ENCODE measurements at places on chromosomes 1 and 21.
A peak's percentile ranks its signal among the peaks of the same experiment; 100 is the strongest.

- DNase-seq = no peak
Measured at GRCh38 chr1:167538657-167539056, 14.9 kb downstream of the CREG1 start.

GRCh38 chr1:164477343-164477742, 81.6 kb upstream of the PBX1 start:
- no peak for DNase-seq

GRCh38 chr1:72466376-72466775, 184.0 kb upstream of the NEGR1 start:
- no peak for DNase-seq

DNA sequence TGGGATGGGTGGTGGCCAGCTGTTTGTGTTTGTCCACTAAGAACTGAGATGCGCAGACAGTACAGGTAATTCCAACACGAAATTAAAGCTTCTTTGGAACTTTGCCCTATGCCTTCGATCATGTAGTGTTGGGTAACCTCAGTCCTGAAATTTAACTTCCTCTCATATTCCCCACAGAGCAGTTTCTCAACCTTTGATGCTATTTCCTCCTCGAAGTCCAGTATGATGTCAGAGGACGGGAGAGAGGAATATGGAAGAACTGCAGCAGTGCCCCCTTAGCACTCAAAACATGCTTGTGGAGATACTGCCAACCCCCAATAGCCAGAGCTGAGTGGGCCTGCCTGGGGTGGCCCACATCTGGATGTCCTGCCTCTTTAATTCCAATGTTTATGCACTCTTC, 3.6 kb downstream of the LPAR3 start:
- DNase-seq = no peak

DNA sequence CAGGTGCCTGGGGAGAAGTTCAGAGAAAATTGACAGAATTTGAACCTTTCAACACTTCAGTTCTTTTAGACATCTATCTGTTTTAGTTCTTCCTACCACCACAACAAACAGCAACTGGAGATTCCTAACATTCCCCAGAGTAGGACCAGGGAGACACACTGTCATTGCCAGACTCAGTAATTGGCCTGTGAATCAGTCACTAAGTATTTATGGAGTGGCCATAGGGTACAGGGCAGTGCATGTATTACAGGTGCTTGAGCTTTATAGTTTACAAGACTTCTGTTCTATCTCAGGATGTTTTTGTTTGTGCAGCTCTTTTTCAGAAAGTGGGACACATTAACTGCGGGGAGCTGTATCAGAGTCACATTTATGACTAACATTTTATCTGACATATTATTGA, 1.7 kb downstream of the CDC14A start:
- no peak for DNase-seq

GRCh38 chr1:75165264-75165663, 31.1 kb downstream of the LHX8 start:
- no peak for DNase-seq

- no peak for DNase-seq
Measured at GRCh38 chr21:16159213-16159970, 429.6 kb downstream of the USP25 start.

GRCh38 chr1:15100880-15101760, 52.4 kb upstream of the TMEM51 start:
- no peak for DNase-seq

DNA sequence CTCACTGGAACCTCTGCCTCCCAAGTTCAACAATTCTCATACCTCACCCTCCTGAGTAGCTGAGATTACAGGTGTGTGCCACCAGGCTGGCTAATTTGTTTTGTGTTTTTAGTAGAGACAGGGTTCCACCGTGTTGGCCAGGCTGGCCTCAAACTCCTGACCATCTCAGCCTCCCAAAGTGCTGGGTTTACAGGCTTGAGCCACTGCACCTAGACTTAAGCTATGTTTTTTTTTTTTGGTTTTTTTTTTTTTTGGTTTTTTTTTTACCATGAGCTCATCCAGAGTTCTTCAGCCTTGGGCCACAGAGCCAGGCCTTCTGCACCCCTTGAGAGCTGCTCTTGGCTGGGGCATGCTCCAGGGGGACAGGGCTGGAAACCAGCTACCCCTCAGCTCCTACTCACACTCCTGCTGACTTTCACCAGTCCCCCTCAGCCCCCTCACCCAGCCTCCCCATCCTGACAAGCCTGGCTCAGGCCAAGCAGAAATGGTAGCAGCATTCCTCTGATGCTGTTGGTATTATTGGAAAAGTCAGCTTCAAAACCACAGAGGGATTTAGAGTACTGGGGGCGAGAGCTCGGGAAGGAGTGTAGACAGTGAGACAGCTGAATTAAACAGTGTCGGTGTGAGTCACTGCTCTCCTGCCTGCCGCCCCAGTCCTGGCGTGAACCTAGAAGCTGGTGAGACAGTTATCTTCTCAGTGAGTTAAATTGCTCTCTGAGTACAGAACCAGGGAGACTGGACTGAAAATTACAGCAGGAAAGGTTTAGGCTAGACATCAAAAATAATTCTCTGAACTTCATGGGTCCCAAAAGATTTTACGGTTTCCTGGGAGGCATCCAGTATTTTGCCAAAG, 63.7 kb downstream of the NAV1 start:
- peak; percentile 29 for DNase-seq

GRCh38 chr1:154759196-154759595, 110.9 kb downstream of the KCNN3 start:
- DNase-seq = no peak

- DNase-seq = no peak
Measured at GRCh38 chr1:223771814-223772770, 59.8 kb downstream of the CAPN2 start.

- no peak for DNase-seq
Measured at GRCh38 chr1:193113992-193114332, 7.9 kb upstream of the CDC73 start.

GRCh38 chr1:13892671-13893325, 192.8 kb downstream of the PRDM2 start:
- DNase-seq = no peak

GRCh38 chr1:13661539-13661938, 38.4 kb upstream of the PRDM2 start:
- no peak for DNase-seq

- no peak for DNase-seq
Measured at GRCh38 chr1:13860031-13860430, 160.0 kb downstream of the PRDM2 start.

- no peak for DNase-seq
Measured at GRCh38 chr1:165174491-165174890, 182.0 kb downstream of the LMX1A start.

DNA sequence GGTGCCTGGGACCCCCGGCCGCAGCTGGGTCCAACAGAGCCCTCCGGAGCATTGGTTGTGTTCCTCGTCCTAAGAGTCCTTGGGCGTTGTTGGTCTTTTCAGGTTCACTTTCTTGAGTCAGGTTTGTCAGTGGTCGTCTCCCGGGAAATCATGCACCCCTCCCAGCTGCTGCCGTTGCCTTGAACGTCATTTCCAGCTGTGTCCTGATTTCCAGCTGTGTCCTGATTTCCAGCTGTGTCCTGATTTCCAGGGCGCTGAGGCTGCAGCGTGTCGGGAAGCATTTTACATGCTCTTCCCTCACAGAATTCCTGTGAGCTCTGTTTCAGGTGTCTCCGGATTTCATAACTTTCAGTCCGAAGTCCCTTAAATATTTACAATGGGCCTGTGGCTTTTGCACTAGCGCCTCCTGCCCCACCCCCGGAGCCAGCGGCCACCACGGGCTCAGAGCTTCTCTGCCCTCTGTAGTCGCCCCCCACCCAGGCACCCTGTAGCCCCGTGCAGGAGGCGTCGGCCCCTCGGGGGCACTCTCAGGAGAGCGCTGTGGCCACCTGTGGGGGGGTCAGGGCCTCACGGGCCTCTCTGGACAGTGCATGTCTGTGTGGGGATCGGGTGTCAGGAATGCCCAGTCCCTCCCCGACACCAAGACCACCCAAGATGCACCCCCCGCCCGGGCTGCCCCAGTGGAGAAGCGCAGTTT, 66.7 kb downstream of the COL18A1 start:
- DNase-seq = no peak

DNA sequence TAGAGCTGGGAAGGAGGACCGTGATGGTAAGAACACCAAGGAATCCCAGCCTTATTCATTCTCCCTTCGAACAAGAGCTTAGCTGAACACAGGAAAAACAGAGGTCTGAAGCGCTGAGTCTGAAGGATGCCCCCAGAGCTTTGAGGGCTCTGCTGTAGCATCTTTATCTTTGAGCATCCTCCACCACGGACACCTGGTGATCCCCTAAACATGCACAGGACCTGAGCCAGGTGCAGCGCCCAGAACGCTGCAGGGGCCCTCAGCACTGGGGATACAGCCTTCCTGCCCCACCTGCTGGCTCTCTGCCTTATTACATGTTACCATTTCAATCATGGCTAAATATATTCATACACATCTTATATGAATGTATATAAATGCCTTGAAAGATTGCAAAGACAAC, 7.7 kb upstream of the GPATCH4 start:
- peak; percentile 16 for DNase-seq

GRCh38 chr1:59560807-59561450, 253.8 kb upstream of the HOOK1 start:
- no peak for DNase-seq

- DNase-seq = no peak
Measured at GRCh38 chr21:26177746-26178426, 7.3 kb upstream of the APP start.

DNA sequence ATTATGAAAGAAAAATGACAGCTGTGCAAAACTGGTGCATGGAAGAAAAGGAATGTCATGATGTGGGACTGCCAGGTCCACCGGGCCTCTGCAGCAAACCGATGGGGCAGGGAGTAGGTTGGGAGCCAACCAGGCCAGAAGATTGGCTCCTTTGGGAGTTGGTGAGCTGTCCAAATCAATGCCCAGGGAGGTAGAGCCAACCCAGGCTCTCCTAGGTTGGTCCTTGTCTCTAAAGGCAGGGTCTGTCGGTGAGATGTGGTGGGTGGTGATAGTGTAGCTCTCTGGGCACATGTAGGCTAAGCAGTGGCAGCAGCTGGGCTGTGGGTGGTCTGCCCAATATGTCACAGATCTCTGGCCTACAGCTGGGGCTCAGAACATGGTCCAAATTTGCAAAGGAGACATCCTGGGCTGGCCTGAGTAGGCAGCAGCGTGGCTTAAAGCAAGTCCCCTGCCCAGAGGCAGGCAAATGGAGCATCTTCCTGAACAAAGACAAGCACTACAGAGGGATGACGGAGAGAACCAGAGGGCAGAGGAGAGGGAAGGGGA, 61.2 kb upstream of the PRDX6 start:
- no peak for DNase-seq

DNA sequence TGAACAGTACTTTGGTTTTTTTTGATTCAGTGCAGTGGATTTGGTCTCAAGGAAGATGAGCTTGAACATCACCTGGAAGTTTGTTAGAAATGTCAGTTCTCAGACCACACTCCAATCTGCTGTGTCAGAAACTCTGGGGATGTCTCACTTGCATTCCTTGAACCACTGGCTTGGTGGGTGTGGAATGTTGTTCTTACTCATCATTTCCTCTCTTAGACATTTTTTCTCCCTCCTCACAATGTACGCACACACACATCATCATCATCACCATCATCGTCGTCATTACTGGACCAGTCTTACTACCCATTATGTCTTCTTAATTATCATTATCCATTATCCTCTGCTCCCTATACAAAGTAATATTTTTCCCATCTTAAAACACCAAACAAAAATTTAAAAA, 91.9 kb upstream of the KCNK2 start:
- DNase-seq = no peak

DNA sequence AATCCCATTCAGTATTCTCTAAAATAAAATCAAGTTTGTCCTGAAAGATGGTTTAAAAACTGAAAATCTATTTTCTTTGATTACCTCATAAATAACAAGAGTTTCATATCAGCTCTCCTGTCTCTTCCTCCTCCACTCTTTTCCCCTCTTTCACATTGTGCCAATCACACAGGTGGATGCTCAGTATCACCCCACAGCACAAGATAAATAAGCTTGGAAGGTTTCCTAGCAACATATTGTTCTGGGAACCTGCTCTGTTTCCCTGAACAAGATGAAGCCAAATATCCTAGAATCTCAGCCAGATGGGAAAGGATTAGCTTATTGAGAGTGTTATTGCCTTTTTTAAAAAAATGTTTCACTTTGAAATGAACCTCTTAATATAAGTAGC, 45.7 kb upstream of the CACYBP start:
- no peak for DNase-seq

DNA sequence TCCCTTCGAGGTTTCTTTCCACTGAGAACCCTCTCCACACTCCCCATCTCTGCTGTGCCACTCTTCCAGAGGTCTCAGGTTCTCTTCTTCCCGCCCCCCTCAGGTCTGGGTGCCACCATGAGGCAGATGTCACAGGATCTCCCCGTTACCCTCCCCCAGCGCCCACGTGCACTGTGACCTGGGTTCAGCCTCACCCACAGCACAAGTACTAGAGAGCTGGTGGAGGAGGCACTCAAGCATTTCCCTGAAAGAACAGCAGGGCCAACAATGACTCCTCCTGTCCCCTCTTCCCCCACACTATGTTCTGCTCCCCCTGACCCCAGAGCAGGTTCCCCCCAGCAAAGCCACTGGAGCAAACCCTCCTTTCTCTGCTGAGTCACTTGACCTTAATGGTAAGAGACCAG, 14.3 kb downstream of the PLEKHA6 start:
- DNase-seq = no peak

- DNase-seq = no peak
Measured at GRCh38 chr1:201715351-201715750, 113.6 kb upstream of the IPO9 start.

- no peak for DNase-seq
Measured at GRCh38 chr1:152884966-152885624, 7.0 kb downstream of the SMCP start.

DNA sequence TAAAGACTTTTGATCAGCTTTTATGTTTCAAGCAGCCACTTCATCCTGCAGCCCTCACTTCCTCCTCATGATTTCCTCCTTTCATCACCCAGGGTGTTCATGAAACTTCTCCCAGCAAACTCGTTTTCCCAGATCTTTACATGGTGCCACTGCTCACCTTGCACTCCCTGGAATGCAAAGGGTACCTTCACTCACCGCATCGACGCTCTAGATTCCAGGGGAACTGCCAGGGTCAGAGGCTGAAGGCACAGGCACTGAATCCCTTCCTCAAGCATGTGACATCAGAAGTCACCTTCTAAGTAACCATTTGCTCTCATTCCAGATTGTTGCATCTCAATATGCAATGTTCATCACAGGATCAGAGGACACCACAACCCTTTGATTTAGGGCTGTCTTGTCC, 82.8 kb downstream of the PRKAB2 start:
- no peak for DNase-seq

GRCh38 chr1:40477678-40478053, 576 bp downstream of the ZFP69 start:
- no peak for DNase-seq

Data from NCI-H446 treated with DMSO at 0.1 percent for 48 hours (cell line).